Kidney epithelial cell (primary cell): ENCODE measurements at places on chromosomes 11 and 22.

DNA sequence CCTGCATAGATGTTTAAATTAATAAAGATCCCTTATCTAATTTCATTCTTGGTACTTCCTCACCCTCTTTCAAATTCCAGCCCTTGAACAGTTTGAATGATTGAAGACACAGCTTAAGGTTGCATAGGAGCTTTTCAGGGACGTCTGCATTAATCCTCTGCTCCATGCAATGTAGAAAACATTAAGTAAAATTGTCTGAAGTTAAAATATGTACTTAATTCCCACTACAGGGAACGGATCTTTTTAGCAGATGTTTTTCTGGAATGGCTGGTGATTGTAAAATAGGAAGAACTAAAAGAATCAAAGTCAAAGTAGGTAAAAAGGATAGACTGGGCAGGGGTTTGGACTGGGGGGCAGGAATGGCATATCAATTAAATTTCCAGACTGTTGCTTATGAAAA, 58.9 kb downstream of the ABTB2 start:
- DNase-seq = no peak

DNA sequence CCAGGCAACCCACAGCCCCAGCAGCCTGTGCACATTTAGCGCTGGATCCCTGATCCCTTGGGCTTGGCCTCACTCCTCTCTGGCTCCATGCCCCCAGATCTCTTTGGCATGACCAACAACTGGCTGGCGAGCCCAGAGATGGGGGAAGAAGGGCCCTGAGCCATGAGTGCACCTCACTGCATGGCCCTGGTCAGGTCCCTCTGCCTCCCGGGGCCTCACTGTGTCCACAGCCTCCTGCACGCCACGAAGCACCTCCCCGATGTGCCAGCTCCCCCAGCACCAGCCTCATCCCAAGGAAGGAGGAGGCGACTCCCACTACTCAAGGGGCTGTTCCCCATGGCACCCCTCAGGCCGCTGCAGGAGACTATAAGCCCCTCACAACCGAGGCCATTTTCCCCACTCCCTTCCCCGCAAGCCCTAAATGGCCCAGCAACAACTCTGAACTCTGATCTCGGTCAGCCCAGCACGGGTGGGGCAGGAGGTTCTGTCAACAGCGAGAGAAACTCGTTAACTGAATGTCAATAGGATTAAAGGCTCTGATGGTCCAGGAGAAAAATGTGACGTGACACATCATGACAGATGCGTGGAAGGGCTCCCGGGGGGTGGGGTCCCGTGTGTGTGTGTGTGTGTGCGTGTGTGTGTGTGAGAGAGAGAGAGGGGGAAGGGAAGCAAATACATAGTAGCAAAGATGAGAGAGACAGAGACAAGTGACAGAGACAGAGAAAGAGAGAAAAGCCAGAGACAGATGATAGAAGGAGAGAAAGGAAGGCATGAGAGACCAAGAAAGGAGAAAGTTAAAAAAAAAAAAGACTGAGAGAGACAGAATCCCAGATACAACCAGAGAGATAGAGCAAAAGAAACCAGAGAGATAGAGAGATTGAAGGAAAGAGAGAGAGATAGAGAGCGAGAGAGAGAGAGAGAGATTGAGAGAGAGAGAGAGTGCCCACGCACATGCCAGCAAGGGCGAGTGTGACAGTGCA, 28.4 kb upstream of the SYT7 start:
- DNase-seq = no peak

- peak; percentile 18 for DNase-seq
Observed at GRCh38 chr11:118820412-118821357, 29.7 kb upstream of the DDX6 start.

- no peak for DNase-seq
Observed at GRCh38 chr11:43518408-43519160, 159.9 kb downstream of the TTC17 start.

DNA sequence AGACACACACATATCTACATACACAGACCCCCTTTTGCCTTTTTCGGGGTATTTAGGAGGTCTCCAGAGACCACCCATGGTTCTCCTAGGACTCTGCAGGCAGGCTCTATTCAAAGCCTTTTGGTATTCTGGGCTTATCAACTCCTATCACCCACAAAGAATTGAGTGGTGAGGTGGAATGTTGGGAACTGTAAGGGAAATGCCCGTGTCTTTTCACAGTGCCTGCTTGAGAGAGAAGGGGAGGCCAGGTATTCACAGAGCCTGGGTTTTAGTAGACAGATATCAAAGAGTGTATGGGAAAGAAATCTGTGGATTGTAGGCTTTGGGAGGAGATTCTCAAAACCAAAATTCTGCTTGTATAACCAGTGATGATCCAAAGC, 44.0 kb upstream of the CSNK2A3 start:
- no peak for DNase-seq

DNA sequence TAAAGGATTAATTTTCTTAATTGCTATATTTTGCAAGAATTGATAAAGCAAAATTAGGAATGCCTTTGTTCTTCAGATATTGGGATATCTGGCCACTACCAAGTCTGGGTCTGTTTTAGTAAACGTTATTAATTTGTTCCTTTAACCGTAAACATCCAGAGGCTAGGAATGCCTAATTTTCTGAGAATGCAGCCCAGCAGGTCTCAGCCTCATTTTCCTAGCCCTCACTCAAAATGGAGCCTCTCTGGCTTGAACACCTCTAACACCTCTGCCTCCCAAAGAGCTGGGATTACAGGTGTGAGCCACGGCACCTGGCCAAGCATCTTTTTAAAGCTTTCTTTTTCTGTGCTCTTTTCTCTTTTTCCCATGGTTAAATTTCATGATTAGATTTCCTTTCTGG, 18.4 kb downstream of the TMEM135 start:
- no peak for DNase-seq
